ENCODE measurements at places on chromosomes 13 and 19.

GRCh38 chr13:41985788-41986508 is 25.0 kb upstream of the VWA8 start:
- no peak for DNase-seq

DNA sequence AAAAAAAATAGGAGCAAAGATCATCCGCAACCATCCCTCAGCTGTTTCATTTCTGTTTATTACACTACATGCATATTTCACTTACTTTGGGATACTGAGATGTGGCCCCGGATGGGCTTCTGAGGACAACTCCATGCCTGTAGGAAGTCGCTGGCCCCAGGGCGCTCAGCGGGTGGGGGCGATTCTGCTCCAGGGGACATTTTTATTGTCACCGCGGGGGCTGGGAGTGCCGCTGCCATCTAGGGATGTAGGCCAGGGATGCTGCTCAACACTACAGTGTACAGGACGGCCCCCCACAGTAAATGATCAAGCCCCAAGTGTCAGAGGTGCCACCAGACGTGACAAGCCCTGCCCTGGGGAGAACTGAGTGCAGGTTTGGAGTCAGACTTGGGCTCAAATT is 6.4 kb upstream of the BST2 start:
- DNase-seq, result no peak

GRCh38 chr13:33099860-33100259 is 83.6 kb downstream of the KL start:
- no peak for DNase-seq

DNA sequence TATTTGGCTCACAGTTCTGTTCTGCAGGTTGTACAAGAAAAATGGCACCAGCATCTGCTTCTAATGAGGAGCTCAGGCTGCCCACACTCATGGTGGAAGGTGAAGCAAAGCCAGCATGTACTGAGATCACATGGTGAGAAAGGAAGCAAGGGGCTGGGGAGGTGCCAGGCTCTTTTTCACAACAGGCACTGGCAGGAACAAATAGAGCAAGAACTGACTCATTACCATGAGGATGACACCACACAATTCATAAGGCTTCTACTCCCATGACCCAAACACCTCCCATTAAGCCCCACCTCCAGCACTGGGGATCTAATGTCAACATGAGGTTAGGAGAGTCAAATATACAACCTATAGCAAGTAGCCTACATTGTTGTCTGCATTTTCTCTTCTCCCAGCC is 522.6 kb downstream of the RFC3 start:
- DNase-seq, result no peak

DNA sequence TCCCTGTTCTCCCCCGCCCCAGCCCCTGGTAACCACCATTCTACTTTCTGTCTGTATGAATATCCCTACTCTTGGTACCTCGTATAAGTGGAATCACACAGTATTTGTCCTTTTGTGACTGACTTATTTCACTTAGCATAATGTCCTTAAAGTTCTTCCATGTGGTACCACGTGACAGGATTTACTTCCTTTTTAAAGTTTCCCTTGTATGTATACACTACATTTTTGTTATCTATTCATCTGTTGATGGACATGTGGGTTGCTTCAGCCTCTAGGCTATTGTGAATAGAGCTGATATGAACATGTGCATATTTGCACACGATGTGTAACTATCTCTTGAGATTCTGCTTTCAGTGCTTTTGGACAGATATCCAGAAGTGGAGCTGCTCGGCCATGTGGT is 59.6 kb upstream of the GJB6 start:
- DNase-seq, result peak; percentile 38

DNA sequence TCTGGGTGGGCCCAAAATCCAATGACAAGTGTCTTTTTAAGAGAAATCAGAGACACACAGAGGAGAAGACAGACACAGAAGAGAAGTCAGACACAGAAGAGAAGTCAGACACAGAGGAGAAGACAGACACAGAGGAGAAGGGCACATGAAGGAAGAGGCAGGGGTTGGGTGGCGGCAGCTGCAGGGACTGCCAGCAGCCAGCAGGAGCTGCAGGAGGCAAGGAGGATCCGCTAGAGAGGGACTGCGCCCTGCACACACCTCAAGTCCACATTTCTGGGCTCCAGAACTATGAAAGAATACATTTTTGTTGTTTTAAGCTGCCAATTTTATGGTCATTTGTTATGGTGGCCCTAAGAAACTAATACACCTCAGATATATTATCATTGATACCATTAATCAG is 140.6 kb downstream of the ZIC5 start:
- DNase-seq, result no peak

Measured in OCI-M1 (cell line).